Panc1 (cell line): ENCODE measurements at places on chromosomes 7 and 10. TPM values are rescaled to one million over a fixed set of nuclear protein-coding genes. Genes with fewer than 3 reads are reported as not detected.
A peak's percentile ranks its signal among the peaks of the same experiment; 100 is the strongest.

The AKR1C8 gene
- total RNA-seq: not detected

DNA sequence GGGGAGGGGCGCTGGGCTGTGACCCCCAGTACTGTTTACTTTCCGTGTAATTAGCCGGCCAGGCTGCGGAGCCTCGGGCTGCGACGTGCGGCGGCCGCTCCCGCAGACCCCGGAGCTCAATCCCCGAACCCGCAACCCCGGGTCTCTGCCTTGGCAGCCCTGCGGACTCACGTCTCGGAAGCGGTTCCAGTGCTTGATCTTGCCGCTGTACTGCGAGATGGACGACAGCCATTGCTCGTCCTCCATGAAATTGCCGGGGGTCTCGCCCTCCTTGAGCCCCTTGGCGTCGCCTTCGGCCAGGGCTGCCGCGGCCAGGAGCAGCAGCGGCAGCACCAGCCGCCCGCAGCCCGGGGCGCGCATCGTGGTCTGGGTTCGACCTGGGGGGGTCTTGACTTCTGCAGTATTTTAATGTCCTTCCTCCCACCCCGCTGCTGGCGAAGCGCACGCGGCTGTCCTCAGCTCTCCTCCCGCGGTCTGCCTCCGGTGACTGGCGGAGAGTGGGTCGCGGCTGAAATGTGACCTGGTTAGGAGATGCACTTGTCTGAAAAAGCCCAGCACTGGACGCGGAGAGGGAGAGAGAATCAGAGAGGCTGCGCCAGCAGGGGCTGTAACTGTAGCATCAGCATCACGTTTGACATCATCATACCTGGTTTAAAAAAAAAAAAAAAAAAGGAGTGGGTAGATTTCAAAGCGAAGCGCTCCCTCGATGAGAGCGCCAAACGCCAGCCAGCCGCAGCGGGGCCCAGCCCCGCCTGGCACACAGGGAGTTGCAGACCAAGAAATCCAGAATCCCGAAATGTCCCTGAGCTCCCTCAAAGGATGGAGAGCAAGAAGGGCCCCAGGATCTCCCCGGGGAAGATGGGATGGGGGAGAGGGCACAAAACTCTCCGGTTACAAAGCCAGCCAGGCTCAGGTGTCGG is at the start of gene SPOCK2:
SPOCK2 (minus strand) TSS at position 583 of the 920 bp plus-strand sequence; CDS start at position 360, 223 bp downstream.
- DNase-seq: no peak

- no peak for DNase-seq
Observed at GRCh38 chr7:22663357-22663718, 63.7 kb upstream of the IL6 start.

The AMPH gene
- not detected for total RNA-seq

The CDH23 gene
- total RNA-seq: 2.7 TPM

DNA sequence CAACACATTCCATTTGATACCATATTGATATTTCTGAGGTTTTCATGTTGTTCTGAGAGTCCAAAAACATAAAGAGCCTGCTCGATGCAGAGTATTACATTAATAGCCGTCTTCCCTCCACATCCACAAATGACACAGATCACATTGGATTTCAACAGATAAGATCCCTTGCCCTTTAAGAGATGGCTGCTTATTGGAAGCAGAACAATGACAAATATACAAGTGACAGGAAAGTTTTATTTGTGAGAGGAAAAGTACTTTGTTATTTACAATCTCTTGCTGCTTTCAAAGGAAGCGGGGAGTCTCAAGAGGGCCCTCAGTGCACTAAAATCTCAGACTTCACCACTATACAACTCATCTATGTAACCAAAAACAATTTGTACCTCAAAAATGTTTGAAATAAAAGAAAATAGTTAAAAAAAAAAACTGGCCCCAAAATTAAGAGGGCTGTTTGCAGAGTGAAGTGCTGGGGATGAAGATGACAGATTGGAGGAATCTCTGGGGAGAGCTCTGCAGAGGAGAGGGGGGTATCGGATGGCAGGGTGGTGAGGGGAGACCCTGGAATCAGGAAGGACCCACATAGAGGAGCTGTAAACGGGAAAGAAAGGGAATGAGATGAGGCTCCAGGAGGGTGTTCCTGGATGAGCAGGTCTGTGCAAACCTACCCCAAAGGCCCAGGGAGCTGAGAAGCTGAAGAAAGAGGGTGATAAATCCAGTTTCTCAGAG is 42.5 kb upstream of the ZNF438 start:
- no peak for DNase-seq

The FGFR2 gene
- 5.7 TPM for total RNA-seq

DNA sequence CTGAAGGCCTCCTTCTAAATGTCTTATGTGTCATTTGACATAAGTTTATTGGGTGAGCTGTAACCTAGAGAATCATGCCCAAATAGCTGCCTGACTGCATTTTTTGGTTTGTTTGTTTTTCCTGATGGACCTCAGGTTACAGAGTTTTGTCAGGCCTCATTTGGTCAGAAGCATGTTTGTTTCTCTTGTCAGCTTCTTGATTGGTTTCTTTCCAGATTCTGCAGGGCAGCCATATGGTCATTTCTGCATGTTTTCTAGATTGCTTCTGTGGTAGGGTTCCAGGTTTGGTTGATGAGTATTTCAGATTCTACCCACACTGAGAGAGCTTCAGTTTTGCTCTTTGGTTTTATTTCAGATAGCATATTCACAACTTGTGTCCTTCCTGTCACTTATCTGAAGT is 28.0 kb downstream of the GLCCI1 start:
- no peak for DNase-seq

DNA sequence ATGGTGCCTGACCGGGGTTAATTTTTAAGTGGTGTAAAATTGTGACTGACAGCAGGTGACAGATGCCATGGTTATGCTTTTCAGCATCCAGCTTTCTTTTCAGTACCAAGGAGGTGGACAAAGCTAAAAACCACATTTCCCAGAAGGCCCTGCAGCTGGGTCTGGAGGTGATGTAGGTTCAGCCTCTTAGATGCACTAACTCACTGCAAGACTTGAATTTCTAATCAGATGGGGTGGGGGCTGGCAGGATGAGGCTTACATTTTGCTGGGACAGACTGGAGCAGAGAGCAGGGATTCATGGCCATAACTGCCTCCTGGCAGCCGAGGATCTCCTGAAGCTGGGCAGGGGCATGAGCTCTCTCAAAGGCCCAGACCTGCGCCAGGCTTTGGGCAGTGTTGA is 52.4 kb downstream of the PDIA4 start:
- DNase-seq: no peak

DNA sequence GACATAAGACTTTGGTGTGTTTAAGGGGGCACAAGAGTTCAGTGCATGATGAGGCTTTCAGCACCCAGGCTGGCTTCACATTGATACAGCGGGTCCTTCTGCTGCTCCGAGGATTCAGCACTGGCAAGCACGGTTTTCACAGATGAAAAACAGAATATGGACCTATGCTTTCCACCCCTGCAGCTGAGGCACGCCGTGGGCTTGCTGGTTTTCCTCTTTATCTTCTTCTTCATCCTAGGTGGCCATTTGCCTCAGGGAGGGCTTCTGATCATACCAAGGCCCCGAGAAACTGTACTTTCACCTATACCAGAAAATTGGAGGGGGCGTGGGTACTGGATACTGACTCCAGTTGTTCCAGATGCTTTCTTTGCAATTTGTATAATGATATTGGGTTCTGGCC is 277.1 kb upstream of the ZNF32 start:
- DNase-seq: no peak

DNA sequence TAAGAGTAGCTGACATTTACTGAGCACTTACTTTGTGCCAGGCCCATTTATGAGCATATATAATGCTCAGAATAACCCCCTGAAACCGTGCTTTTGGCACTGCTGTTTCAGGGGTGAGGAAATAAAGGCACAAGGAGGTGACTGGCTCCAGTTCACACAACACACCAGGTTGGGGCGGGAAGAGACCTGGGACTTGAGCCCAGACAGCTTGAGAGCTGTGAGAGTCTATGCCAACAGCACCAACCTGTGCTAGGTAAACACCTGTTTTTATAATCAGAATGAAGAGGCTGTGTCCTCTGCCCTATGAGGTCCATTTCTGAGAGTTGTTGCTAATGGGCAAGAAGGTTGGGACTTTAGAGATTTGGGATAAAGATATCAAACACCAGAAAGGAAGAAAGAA is 8.8 kb upstream of the AZGP1 start:
- DNase-seq: no peak

GRCh38 chr10:49010295-49010694 is 70.7 kb upstream of the LRRC18 start:
- no peak for DNase-seq

GRCh38 chr7:101102026-101102425 is 16.7 kb downstream of the TRIM56 start:
- no peak for DNase-seq

The PTPRZ1 gene
- 0.05 TPM for total RNA-seq

- no peak for DNase-seq
Observed at GRCh38 chr7:149637911-149638565, 135.3 kb downstream of the ZNF467 start.

- DNase-seq: no peak
Observed at GRCh38 chr7:103076764-103077163, 1.8 kb downstream of the ARMC10 start.

DNA sequence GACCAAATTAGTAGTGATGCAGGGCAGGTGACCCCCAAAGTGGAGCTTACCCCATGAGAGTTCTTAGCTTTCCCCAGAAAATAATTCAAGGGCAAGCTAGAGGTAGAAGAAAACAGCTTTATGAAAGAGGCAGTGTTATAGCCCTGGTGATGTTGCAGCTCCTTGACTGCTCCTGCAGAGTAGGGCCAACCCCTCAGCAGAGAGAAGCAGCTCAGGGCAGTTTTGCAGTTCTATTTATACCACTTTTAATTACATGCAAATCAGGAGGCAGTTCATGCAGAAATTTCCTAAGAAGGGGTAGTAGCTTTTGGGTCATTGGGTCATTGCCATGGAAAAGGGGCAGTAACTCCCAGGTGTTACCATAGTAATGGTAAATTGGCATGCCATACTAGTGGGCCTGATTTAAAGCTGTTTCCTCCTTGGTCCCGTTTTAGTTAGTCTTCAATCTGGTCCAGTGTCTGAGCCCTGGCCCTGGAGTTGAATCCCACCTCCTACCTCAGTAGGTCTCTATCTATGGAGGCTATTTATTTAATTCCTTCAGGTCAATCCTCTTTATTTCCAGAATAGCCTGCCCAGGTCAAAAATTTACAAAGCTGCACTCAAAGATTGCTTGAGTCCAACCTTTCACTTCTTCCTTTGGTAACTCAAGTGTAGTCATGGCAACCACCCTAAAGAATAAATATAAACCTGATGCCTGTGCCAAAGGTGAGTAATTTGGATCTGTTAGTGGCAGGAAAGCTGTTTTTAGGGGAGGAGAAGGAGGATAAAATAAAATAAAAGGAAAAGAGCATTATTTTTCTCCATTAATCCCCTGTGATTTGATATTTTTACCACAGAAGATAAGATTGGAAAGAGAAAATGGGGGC is 29.5 kb downstream of the PLXDC2 start:
- DNase-seq: no peak

GRCh38 chr10:96747734-96748550 is 27.6 kb upstream of the PIK3AP1 start:
- no peak for DNase-seq

The CHN2 gene
- total RNA-seq: 0.15 TPM

DNA sequence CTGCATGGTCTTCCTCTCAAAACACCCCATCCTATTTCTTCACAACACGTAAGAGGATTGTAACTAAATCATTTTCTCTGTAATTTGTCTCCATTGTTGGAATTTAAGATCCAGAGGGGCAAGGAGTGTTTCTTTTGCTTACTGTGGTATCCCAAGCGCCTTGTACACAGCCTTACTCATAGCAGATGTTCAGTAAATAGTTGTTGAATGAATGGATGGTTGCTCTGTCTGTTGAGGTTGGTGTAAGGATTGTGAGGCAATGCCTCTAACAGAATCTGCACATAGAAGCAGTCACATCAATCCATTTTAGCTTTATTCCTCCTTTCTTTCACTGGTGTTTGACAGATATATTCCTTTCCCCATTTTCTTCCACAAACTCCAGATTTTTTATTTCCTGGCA is 90.1 kb downstream of the ZNF365 start:
- no peak for DNase-seq

- no peak for DNase-seq
Observed at GRCh38 chr7:103805346-103805745, 184.1 kb downstream of the RELN start.

DNA sequence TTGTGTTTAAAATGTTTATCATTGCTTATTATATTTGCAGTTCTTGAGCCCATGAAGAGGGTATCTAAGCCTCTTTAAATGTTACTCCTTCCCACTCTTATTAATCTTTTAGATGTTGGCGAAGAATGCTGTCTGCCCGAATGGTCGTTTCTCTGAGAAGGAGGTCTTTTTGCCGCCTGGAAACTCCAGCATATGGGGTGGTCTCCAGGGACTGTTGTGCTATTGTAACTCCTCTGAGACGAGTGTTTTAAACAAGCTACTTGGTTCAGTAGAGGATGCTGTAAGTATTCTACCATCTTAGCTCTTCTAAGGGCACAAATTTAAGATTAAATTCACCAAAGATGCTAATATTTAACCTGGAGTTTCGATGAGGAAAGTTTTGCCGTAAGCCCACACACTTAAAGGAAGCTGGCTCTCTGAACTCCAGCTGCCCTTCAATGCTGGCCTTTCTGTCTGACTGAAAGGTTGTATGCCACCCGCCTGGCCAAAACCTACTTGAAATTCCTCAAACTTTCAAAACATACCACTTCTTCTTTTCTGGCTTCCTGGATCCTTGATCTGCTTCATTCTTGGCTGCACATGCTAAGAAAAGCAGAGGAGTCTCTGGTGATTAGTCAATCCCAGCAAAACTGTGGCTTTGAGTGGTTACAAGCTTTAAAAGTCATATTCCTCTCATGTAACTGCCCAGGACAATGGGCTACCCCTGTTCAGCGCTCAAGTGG is 74.7 kb downstream of the ABCA13 start:
- DNase-seq: no peak

The DLX5 gene
- total RNA-seq: not detected

DNA sequence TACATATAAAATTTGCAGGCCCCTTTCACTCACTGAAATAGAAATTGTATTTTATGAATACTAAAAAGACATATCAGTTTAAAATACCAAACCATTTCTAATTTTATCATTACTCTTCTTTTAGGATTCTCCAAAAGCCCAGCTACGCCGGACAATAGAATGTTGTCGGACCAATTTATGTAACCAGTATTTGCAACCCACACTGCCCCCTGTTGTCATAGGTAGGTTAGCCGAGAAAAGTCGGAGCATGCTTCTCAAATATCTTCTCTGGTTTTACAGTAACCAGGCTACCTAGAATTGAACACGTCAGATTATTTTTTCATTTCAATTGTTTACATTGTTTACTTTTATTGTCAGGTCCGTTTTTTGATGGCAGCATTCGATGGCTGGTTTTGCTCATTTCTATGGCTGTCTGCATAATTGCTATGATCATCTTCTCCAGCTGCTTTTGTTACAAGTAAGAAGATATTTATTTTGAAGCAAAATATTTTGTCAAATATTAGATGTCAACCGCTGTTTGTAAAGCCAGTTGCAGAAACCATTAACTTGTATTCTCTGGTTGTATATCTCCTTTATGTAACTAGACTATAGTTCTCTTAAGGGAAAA is 57.6 kb downstream of the MMRN2 start:
- peak; percentile 42 for DNase-seq

- no peak for DNase-seq
Observed at GRCh38 chr10:132106431-132106830, 40.7 kb downstream of the JAKMIP3 start.

The EEPD1 gene
- 48.0 TPM for total RNA-seq

The NODAL gene
- total RNA-seq: not detected

The TMEM273 gene
- total RNA-seq: 0.23 TPM

The EGR2 gene
- 0.82 TPM for total RNA-seq
